ENCODE measurements at places on chromosomes 1 and 21.
A peak's percentile ranks its signal among the peaks of the same experiment; 100 is the strongest.

GRCh38 chr1:165387505-165387904 lies 31.0 kb upstream of the LMX1A start:
- DNase-seq, result no peak

DNA sequence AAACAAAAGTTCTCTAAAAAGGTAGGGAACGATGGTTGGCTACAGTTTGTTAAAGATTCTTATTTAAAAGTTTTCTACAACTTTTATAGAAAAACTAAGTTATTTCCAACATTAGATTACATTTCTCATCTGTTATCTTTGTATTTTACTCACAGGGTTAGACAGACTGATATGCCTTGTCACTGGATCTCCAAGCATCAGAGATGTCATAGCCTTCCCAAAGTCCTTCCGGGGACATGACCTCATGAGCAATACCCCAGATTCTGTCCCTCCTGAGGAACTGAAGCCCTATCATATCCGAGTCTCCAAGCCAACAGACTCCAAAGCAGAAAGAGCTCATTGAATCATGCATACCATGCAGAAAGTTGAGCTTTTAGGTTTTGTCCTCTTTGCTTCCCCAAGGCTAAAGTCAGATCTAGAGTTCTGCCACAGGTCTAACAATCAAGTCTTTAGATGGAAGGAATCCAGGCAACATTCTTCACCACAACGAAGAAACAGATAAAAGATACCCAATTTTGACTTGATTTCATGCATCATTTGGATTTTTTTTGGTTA lies 10.3 kb downstream of the GAS5 start:
- DNase-seq, result no peak

DNA sequence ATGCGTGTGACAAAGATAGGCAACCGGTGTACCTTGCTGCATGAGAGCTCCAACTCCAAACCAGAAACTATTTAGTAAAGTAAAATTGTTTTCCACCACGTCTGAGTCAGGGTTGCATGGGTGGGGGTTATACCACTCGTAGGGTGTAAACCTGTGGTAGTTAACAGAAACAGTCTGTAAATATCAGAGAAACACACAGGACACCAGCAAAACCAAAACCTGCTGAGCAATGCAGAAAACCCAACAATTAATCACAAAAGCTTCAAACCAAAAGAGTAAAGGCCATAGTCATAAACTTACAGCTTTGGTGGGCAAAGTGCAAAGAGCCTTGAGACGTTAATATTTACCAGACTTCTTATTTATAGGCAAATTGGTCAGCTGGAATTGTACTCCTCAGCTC lies 282.7 kb downstream of the BACH1 start:
- DNase-seq, result no peak

DNA sequence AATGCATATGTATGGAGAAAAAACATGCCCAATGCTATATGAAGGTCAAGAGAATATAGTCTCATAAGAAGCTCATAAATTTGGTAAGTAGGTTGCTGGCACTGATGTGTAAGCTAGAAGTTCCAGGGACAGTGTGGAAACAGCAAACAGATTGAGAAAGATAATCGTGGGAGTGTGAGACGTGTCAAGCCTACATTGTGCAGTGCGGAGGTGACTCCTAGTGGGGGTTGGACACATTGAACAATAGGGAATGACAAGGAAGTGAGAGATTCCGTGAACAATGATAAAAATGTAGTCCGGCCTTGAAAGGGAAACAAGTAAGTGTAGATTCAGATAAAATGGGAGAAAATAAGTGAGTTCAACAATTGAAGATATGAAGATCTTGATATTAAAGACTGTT lies 788.4 kb upstream of the PRMT6 start:
- DNase-seq, result peak; percentile 41

- DNase-seq, result no peak
Measured at GRCh38 chr1:43316738-43317520, 16.1 kb downstream of the TIE1 start.

- no peak for DNase-seq
Measured at GRCh38 chr1:217929213-217929885, 298.2 kb downstream of the SPATA17 start.

GRCh38 chr21:16305686-16306085 lies 575.9 kb downstream of the USP25 start:
- no peak for DNase-seq

GRCh38 chr1:14737561-14738094 lies 139.1 kb downstream of the KAZN start:
- no peak for DNase-seq

DNA sequence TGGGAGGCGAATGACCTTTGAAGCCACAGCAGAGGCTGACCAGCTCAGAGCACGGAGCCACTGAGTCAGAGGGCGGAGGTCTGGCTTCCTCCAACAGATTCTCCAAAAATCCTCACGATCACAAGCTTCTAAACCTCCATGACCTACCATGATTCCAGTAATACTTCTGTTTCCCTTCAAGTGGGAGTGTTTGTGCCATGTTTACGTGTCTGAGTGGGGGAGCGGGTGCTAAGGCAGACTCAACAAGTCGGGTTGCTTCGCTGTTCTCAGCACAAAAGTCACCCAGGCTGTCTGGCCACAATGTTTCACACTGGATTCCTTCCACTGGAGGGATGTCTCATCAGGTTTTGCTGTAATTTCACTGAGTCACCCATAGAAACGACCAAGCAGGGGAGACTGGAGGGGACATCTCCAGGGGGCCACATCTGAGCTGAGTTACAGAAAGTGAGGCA lies 86.2 kb downstream of the SLC66A1 start:
- DNase-seq, result no peak

DNA sequence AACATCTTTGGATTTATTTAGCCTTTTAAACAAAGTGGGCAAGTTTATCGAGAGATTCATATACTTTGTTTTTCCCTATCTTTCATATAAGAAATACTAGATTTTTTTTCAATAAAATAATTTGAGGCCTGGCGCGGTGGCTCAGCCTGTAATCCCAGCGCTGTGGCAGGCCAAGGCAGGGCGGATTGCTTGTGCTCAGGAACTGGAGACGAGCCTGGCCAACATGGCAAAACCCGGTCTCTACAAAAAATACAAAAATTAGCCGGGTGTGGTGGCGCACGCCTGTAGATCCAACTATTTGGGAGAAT lies 1.6 kb upstream of the CDC14A start:
- DNase-seq, result no peak

DNA sequence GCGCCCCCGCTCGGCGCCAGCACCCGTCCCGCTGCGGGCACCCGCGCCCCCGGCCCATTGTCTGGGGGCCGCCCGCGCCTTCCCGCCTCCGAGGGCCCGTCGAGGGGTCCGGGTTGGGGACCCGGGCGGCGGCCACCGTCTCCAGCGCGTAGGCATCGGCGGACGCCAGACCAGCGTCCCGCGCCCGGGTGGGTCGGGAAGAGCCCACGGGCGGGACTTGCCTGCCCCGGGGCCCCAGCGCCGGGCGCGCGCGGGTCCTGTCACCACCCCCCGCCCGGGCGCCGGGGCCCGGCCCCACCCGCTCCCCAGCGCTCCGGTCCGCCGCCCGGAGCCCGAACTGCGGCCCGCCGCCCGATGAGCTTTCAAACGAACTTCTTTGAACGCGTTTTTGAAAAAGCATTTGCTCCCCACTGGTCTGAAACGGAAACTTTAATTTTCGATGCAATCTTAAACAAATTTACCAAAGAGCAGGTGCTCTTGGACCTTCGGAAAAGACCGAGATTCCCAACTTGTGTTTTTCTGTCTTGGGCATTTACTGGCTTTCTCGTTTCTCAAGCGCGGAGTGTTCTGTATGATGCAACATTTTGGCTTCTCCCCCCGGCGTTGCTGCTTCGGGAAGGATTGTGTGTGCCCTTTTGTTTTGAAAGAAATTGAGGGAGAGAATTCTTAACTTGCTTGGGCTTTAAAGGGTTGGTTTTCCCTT lies 615 bp downstream of the CLIC4 start:
- DNase-seq, result peak; percentile 70

- no peak for DNase-seq
Measured at GRCh38 chr1:241606544-241606943, 33.6 kb downstream of the CHML start.

DNA sequence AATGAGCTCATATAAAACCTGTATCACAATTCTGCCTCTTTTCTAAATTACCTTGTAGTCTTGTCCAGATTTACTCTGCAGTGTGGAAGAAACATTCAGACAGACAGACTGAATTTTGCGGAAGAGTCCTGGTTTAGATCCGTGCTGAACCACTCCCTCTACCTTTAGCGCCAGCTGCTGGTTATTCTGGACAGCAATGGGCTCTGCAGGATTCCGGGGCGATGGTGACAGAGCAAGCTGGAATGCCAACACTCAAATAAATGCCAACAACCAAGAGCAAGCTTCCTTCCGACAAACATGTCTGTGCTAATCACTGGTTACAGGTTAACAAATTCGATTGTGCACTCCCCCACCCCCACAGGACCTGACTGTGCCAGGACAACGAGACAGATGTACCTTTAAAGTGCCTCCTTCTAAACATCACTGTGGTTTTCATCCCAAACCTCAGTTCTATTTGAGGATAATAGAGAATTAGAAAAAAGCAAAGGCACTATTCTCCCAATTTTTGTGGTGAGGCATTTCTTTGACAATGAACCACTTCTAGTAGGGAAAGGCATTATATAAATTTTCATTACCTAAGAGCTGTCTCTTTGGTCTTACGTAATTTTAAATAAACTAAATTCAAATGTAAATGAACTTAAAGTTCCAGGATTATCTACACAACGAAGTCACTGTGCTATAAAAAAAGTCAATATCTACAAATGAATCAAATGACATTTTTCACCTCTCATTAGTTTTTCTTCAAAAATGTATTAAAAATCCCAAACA lies 90.4 kb downstream of the INTS7 start:
- DNase-seq, result no peak

GRCh38 chr21:21921410-21922232 lies 923.4 kb downstream of the NCAM2 start:
- peak; percentile 39 for DNase-seq

DNA sequence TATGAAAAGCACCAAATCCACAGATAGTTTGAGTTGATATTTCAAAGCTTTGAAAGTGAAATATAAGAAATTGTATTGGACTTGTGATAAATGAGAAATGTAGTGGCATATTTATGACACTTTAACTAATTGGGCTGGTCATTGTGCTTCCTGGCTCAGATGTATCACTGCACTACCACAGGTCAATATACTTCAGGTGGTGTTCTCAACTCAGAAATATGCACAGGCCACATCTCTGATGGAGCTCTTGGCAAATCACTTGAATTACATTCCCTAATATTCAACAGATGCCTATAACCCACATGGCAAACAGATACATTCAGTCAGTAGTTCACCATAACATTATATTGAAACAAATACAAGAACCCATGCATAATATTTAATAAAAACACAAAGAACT lies 209.6 kb downstream of the LYPLAL1 start:
- DNase-seq, result no peak

GRCh38 chr1:194295685-194296084 lies 1109.3 kb upstream of the B3GALT2 start:
- peak; percentile 68 for DNase-seq

All from D341Med (cell line).